Jurkat, Clone E6-1 (cell line): ENCODE measurements at places on chromosomes 3 and 15.

GRCh38 chr3:11544412-11545181, 99.1 kb downstream of the VGLL4 start:
- no peak for DNase-seq

DNA sequence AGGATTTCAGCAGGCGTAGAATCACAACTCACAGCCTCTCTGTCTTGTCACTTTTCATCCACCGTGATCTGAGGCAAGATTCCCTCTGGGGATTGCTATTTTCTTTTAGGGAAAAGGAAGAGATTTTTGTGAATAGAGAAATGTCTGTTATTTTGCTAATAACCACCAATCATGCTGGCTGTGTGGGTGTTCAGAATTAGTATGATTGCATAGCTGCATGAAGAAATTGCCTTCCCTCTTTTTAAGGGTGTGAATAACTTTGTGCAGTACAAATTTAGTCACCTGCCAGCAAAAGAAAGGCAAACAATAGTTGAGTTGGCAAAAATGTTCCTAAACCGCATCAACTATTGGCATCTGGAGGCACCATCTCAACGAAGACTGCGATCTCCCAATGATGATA, 60.8 kb downstream of the KAT2B start:
- DNase-seq: no peak

GRCh38 chr3:74055061-74055460, 430.3 kb upstream of the PDZRN3 start:
- DNase-seq: no peak

- no peak for DNase-seq
Measured at GRCh38 chr3:119642746-119643473, 17.5 kb downstream of the POPDC2 start.

GRCh38 chr15:89408372-89409183, 74.0 kb upstream of the POLG start:
- DNase-seq: no peak

DNA sequence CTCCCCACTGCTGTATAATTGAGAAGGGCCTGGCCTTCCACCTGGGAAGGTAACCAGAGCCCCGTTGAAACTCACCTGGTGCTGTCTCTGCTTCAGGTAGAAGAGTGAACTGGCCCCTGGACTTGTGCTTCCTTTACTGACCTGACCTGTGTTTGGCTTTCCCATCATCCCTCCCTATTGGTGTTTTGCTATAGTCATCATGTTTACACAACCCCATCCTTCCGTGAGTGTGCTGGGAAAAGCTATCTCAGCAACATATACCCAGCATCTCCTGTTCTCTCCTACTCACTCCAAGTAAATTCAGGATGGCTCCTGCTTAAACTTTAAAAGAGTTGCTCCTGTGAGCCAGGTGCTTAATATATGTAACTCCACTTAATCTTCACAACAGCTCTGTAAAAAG, 77.2 kb upstream of the TSC22D2 start:
- DNase-seq: no peak

GRCh38 chr3:23111797-23112196, 91.3 kb upstream of the UBE2E2 start:
- DNase-seq: no peak

- DNase-seq: no peak
Measured at GRCh38 chr15:67033571-67034044, 31.8 kb upstream of the SMAD3 start.

GRCh38 chr3:53938645-53939044, 47.0 kb upstream of the SELENOK start:
- peak; percentile 41 for DNase-seq

DNA sequence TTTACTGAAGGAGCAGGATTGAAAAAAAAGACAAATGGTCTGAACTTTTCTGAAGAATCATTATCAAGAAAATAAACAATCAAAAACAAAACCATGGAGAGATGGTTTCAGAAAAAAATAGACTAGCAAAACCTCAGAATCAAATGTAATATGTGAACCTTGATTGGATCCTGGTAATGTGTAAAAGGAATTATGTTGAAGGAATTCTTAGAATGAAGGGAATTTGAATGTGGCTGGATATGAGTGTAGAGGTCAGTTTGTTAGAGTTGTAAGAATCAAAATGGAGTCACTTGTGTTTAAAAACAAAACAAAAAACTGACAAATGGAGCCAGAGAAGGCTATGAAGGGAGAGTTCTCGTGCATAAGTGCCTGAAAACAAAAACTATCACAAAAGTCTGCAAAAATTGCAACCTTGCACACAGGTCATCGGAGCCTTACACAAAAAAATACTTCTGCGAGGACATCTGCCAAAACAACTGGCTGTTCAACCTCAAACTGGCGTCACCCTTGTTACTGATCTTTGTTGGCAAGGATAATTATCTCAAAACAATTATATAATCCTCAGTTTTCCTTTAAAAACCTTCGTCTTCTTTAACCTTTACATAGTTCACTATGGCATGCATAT, 19.1 kb upstream of the ATP13A3 start:
- no peak for DNase-seq
